Fibroblast of lung (primary cell): ENCODE measurements at places on chromosomes 12 and 14. TPM values are rescaled to one million over a fixed set of nuclear protein-coding genes. Genes with fewer than 3 reads are reported as not detected.

The NKX2-1 gene
- total RNA-seq: not detected in 2 replicates

The NTS gene
- not detected in 2 replicates for total RNA-seq

The SRGAP1 gene
- 17.5 and 30.2 TPM in 2 replicates for total RNA-seq

The C12orf56 gene
- total RNA-seq: 0.77 and 1.5 TPM in 2 replicates

The IL22 gene
- total RNA-seq: not detected in 2 replicates

The OR10P1 gene
- total RNA-seq: not detected in 2 replicates

The REP15 gene
- 0.77 and 0.99 TPM in 2 replicates for total RNA-seq

The INSM2 gene
- not detected in 2 replicates for total RNA-seq

The MTERF2 gene
- 6.2 and 7.3 TPM in 2 replicates for total RNA-seq

The RD3L gene
- total RNA-seq: not detected in 2 replicates

The CLEC1B gene
- total RNA-seq: not detected in 2 replicates

The PTPRR gene
- under 0.01 and 0.50 TPM in 2 replicates for total RNA-seq

The SDR9C7 gene
- total RNA-seq: not detected in 2 replicates

The RDH11 gene
- total RNA-seq: 96.8 and 174 TPM in 2 replicates

The DLK1 gene
- total RNA-seq: not detected in 2 replicates

The LRRC43 gene
- total RNA-seq: 1.8 and 3.6 TPM in 2 replicates

The TSHR gene
- not detected in 2 replicates for total RNA-seq

The RTL1 gene
- not detected in 2 replicates for total RNA-seq

The TAC3 gene
- total RNA-seq: 0.17 TPM in 1 of 2 replicates, not detected in the other

The DPY19L2 gene
- 4.4 and 5.0 TPM in 2 replicates for total RNA-seq

The SYNDIG1L gene
- total RNA-seq: not detected in 2 replicates

The RGS6 gene
- not detected in 2 replicates for total RNA-seq

The SERPINA5 gene
- not detected in 2 replicates for total RNA-seq

The ASPG gene
- not detected in 2 replicates for total RNA-seq

The CISTR gene
- total RNA-seq: not detected in 2 replicates

The RNASE13 gene
- not detected in 2 replicates for total RNA-seq

The GARIN6 gene
- total RNA-seq: not detected in 2 replicates

The GPR135 gene
- total RNA-seq: 1.8 and 3.0 TPM in 2 replicates

The MORN3 gene
- 0.77 and 0.83 TPM in 2 replicates for total RNA-seq

The C3AR1 gene
- total RNA-seq: 0.17 TPM in 1 of 2 replicates, not detected in the other

The OAS3 gene
- total RNA-seq: 2.6 and 3.5 TPM in 2 replicates

The CAMKK2 gene
- total RNA-seq: 13.1 and 19.3 TPM in 2 replicates

The SERPINA10 gene
- total RNA-seq: not detected in 2 replicates

The SMIM41 gene
- total RNA-seq: 2.0 and 2.1 TPM in 2 replicates

The TTC7B gene
- total RNA-seq: 10.8 and 18.8 TPM in 2 replicates

The KLRC4 gene
- total RNA-seq: not detected in 2 replicates

The GLT8D2 gene
- 12.6 and 36.3 TPM in 2 replicates for total RNA-seq

The OR6C2 gene
- not detected in 2 replicates for total RNA-seq

The CEBPE gene
- total RNA-seq: not detected in 2 replicates

The SAMD15 gene
- total RNA-seq: 0.33 and 0.77 TPM in 2 replicates
